ENCODE measurements at places on chromosomes 6 and 20.

DNA sequence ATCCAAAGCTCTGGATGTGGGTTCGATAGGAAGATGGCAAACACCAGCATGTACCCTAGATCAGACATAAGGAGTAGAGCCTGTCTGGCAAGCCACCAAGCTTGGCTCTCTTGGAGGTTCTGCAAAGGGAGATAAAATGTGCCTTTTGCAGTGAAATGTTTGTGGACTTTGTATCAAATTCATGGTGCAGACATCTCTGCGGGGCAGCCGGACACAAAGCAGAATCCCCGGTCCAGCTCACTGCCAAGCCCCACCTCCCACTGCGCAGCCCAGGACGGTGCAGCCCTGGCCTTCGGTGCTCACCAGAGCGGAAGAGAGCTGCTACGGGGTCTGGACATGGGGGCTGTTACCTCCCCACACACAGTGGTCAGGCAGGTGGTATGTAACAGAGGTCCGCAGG is 333.6 kb upstream of the JARID2 start:
- DNase-seq, result no peak

- DNase-seq, result no peak
These were observed 710.3 kb upstream of the MARCKS start for GRCh38 chr6:113146878-113147277.

DNA sequence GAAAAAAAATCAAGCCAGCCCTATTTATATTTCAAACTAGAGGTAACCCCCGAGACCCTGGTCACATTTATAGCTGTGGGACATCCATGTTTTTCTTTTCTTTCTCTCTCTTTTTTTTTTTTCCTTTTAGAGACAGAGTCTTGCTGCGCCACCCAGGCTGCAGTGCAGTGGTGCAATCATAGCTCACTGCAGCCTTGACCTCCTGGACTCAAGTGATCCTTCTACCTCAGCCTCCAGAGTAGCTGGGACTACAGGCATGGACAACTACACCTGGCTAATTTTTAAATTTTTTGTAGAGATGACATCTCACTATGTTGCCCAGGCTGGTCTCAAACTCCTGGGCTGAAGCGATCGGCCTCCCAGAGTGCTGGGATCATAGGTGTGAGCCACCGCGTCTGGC is 12.1 kb downstream of the MAVS start:
- DNase-seq, result no peak

DNA sequence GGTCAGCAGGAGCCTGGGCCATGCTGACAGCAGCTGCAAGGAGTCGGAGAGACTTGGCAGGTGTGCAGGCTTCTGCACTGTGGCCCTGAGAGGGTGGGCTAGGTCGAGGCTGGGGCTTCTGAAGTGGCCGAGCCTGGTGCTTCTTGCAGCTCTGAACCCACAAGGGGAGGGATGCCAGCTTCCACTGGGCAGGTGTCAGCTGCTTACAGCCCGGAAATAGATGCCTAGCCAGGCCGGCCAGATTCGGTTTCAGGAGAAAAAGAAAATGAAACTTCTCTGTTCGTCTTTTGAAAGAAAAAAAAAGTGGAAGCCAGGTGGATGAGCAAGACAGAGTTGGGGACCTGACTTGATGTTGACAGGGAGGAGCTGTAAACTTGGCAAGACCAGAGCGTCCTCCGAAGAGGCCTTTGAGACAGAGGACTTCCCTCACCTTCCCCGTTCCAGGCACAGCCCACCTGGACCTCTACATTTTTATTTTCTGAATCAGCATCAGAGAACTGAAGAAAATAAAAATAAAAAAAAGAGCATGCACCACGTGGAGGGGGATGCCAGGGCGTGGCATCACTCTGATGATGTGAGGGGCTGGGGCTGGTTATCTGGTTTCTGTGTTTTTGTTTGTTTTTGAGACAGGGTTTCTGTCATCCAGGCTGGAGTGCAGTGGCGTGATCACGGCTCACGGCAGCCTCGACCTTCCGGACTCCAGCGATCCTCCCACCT is at the start of gene ZBP1:
TSS of gene ZBP1 (minus strand) at position 153 of the 717 bp plus-strand sequence. CDS start at position 22, 131 bp downstream.
- no peak for DNase-seq

DNA sequence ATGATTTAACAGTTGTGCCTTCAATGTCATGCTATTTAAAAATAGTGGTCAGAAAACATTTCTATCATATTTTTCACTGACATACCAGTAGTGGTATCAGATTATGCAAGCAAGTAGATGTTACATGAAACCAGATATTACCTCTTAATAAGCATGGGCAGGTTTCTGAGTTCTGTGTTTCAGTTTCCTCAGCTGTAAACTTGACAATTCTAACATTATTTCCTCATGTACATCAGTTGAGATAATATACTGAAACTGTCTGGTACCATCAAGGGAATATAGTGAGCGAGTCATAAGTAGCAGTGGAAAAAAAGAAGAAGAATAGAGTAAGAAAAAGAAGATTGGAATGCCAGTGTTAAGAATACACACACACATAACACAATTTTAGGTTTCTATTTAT is 477.9 kb upstream of the MANEA start:
- no peak for DNase-seq

DNA sequence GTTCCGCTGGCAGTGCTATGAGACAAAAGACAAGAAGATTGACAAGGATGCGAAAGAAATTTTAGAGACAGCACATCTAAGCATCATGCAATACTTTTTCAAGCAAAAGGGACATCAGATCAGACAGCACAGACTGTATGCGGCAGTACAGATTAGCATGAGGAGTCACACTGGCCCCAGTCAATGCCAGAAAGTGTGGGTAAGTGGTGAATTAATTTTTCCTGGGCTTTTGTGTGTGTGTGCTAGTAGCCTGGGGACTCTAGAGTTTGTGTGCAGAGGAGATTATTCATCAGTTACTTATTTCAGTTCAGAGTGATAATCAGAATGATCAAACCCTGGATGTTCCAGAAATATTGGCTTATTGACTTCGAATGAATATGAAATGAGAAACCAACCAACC is 47.2 kb downstream of the LAMA4 start:
- no peak for DNase-seq

- DNase-seq, result no peak
These were observed 116.8 kb upstream of the SUPT3H start for GRCh38 chr6:45494416-45495135.

DNA sequence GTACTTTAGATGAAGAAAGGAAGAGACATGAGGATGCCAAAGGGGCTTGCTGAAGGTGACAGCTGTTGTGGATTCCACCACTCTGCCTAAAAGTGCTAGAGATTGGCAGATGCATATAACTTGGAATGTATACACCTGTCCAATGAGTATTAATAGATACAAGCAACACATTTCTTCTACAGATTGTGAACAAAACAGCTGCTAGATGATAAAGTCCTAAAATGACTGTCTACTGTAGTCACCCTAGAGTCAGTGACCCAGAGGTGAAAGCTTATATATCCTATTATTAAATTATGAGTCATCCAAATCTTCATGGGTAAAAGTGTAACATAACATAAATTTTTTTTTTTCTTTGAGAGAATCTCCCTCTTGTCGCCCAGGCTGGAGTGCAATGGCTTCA is 5.2 kb downstream of the RNF217 start:
- no peak for DNase-seq

- DNase-seq, result no peak
These were observed 120.1 kb downstream of the OPRM1 start for GRCh38 chr6:154159126-154159525.

DNA sequence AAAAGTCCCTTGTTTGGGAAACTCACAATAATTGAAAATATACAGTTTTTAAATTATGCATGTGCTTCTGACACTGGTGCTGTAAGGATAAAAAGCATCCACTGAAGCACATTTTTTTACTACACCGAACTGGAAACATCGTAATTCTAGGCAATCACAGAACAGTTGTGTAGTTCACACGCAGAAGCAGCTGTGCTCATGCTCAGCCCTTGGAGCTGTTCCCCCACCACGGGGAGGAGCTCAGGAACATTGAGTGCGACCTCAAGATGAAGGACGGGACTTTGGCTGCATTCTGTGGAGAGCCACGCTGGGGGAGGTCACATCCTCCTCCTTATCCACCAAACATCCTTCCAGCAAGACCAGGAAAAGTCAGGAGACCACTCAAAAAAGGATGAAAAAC is 466.3 kb upstream of the CDH4 start:
- no peak for DNase-seq

DNA sequence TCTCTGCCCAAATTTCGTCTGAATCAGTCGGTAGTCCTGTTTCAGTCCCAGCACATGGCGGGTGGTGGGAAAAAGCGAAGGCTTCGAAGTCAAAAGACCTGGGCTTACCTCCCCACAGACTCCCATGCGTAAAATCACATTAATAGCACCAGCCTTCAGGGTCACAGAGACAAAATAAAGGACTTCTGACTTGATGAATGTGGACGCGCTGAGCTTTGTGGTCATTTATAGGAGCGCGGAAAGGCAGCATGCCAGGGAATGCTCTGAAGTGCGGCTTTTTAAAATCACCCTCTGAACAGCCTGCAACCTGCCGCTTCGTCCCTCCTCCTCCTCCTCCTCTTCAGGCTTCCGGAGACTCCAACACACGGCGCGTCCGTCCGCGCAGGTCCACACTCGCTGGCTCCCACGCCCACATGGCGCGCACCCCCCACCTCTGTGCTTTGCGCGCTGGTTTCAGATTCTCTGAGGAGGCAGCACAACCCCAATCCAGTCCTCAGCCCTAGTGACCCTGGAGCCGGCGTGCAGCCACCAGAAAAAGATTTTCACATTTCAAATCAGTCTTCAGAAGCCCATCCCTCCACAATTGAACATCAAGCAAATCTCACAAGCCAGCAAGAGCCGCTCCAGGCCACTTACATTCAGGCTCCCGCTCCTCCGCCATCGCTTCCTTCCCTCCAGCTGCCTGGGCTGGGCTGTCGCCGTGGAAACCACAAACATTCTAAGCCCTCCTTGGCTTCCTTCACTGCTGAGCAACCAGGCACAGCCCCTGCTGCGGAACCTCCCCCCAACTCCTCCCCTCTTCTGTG is at the start of gene C6orf118:
TSS of gene C6orf118 (minus strand) at position 680 of the 806 bp plus-strand sequence. CDS start at position 661, 19 bp downstream.
- no peak for DNase-seq

DNA sequence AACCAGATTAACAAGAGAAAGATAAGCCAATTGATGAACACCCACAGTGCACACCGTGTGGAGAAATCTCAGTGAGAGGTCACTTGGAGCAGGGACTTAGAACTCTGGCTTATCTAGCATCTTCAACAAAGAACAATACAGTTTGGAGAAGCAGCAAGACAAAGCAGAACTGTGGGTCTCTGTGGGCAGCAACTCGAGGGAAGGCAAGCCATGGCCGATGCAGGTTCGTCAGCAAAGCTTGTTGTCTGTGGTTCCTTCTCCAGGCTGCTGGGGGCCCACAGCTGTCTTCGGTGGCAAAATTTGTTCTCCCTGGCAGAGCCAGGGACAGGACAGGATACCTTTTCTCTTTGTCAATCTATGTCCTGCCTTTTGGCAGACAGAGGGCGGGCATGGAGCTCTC is 22.1 kb downstream of the RPP40 start:
- no peak for DNase-seq

DNA sequence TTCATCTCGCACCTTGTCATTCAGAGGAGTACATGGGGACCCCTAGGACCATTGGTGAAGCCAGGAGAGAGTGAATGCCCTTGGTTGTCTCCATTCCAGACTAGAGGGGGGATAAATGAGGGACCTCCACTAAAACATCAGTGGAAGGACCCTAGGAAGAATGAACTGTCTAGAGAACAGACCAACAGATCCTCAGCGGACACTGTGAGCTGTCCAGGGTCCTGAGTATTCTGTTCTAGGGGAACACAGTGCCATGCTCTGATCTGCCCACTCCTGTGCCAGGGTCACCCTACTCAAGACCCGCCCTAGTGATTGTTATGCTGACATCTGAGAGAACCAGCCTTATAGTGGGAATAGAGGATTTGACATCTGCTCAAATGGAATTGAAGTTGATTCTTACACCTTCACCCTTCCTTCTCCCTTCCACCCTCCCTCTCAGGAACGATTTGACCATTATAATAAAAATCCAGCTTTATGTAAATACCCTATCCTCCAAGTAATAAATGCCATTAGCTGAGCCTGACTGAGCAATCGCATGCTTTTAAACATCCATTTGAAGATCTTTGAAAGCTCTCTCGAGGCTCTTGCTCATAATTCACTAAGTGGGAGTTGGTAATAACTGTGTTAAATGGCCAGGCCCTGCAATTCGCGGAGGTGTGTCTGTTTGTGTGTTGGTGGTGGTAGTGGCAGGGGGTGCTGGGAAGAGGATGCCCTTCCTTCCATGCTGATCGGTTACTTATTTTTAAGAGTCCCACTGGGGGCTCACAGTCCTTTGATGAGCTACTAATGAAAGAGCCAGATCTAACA is 43.6 kb upstream of the SLC32A1 start:
- DNase-seq, result no peak

Measured in AG04449 (cell line).